Right atrium auricular region (tissue), 2 donors: ENCODE measurements at places on chromosomes 13 and 19. TPM values are rescaled to one million over a fixed set of nuclear protein-coding genes. Genes with fewer than 3 reads are reported as not detected.

DNA sequence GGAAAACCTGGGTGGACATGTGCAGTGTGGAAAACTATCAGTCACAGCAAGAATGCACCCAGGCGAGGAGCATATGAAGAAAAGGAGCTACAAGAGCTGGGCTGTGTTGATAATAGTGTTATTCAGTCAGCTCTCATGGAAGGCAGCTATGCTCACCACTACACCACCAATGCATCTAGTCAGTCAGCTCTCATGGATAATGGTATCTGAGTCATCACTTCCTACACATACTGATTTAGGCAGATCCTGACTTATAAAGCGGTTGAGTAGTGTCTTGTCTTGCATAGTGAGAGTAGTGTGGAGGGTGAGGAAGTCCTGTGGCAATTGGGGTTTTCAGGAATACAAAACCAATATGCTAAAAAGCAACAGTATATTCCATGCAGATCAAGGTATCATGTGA is 9.1 kb upstream of the ZNF160 start:
- no peak for DNase-seq

- DNase-seq: no peak
Observed at GRCh38 chr19:41549884-41550283, 26.1 kb upstream of the CEACAM21 start.

- no peak for DNase-seq
Observed at GRCh38 chr19:30367006-30367405, 5.2 kb upstream of the ZNF536 start.

DNA sequence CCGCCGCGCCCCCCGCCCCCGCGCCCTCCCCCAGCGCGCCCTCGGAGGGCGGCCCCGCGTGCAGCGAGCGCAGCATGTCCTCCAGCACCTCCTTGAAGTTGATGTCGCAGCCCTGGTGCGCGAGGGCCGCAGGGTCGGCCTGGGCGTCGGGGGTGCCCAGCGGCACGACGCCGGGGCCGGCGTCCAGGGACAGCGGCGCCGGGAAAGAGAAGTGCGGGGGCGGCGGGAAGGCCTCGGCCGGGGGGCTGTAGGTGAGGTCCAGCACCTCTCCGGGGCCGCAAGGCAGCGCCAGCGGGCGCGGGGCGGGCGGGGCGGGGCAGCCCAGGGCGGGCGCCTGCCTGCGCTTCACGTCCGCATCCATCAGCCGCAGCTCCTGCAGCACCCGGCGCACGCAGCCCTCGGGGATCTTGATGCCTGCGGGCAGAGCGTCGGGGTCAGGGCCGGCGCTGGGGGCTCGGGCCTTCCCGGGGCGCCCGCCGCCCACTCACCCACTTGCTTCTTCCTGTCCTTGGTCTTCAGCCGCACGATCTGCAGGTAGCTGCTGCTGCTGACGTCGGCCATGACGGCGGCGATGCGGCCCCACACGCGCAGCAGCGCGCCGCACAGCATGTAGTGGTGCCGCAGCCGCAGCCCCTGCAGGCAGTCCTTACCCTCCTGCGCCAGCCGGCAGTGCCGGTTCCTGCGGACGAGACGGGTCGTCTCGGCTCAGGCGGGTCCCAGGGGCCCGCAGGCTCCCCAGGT is 4.7 kb downstream of the GPX4 start:
- no peak for DNase-seq

- DNase-seq: no peak
Observed at GRCh38 chr19:3443840-3444694, 36.3 kb downstream of the SMIM24 start.

The DCT gene
- total RNA-seq: 0.39 TPM

DNA sequence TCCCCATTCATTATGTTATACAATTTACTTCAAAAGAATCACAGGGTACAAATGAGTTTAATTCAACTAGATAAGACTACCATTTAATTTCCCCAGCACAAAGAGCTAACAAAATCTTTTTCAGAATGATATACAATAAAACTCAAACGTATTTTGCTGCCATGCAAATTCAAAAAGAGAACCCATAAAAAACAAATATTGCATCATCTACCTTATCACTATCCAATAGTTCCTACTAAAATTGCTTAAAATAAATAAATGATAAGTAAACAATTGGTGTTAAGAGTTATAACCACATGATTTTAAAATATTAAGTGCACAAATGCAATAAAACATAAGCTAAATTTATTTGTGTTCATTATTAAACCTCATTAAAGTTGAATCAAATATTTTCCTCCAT is 919.4 kb downstream of the SLITRK5 start:
- DNase-seq: no peak

GRCh38 chr19:46728208-46728607 is 11.3 kb upstream of the PRKD2 start:
- DNase-seq: no peak

- DNase-seq: no peak
Observed at GRCh38 chr13:24307211-24308067, 1.9 kb upstream of the C1QTNF9 start.

The SKA3 gene
- total RNA-seq: not detected

The FBXL3 gene
- 48.1 TPM for total RNA-seq

- DNase-seq: no peak
Observed at GRCh38 chr19:30755581-30755980, 383.4 kb downstream of the ZNF536 start.

DNA sequence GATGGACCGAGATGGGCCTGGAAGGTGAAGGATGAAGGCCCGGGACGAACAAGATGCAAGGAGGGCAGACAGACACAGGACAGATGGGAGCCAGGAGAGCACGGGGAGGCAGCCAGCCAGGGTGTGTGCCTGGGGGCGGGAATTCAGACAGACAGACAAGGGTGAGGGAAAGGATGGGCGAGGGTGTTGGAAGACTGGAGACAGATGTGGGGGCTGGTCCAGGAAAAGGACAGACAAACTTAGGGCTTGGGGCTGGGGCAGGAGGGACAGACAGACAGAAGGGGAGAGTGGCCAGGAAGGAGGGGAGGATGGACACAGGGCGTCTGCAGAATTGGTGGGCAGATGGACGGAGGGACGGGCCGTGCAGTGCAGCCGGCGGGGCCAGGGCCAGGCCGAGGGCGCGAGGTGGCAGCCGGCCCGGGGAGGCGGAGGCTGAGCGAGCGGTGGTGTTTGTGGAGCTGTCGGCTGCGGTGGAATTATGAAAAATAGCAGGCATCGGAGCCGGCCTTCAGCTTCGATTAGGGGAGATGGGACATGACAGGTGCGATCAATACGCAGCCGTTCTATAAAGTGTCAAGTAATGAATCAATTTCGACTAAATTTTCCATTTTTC is 4.6 kb upstream of the ERFL start:
- DNase-seq: no peak

The SPRY2 gene
- total RNA-seq: 38.9 TPM

The FPR2 gene
- total RNA-seq: 3.9 TPM
